ENCODE measurements at places on chromosomes 7 and 10.

- DNase-seq: no peak
Measured at GRCh38 chr7:138515001-138515528, 55.0 kb downstream of the TRIM24 start.

DNA sequence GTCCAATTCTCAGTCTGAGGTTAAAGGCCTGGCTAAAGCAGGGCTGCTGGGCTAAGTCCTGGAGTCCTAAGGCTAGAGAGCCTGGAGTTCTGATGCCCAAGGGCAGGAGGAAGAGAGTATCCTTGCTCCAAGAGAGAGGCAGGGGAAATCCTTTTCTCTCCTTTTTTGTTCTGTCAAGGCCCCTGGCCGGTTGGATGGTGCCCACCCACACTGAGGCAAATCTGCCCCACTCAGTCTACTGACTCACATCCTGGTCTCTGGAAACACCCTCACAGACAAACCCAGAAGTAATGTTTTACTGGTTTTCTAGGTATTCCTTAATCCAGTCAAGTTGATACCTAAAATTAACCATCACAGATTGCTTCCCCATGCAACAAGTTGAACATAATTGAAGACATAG lies 23.0 kb downstream of the ZNF518A start:
- DNase-seq: no peak

- DNase-seq: no peak
Measured at GRCh38 chr10:110142965-110143364, 64.4 kb upstream of the MXI1 start.

GRCh38 chr7:28469562-28469961 lies 57.2 kb downstream of the CREB5 start:
- no peak for DNase-seq

GRCh38 chr10:88467835-88468485 lies 115.2 kb downstream of the RNLS start:
- no peak for DNase-seq

- DNase-seq: peak; percentile 16
Measured at GRCh38 chr10:6239213-6239991, 36.7 kb downstream of the PFKFB3 start.

- no peak for DNase-seq
Measured at GRCh38 chr7:55409482-55410225, 44.5 kb downstream of the LANCL2 start.

All from stimulated activated naive B cell treated with anti-CD40 and anti-IgM and Interleukin-4, amounts not matched to agents 10 μg/mL and 1 μg/mL and 100 μg/mL, for 72 hours (primary cell).